Ovary (tissue), 10 donors: ENCODE measurements at places on chromosomes 4 and X. TPM values are rescaled to one million over a fixed set of nuclear protein-coding genes. Genes with fewer than 3 reads are reported as not detected.
A peak's percentile ranks its signal among the peaks of the same experiment; 100 is the strongest.

SYP gene
- 1.2 TPM for total RNA-seq

HTR2C gene
- not detected for total RNA-seq

EPHA5 gene
- 5.6 TPM for total RNA-seq

SPANXD gene
- total RNA-seq: not detected

PLAC8 gene
- 1.9 TPM for total RNA-seq

NOA1 gene
- 19.2 TPM for total RNA-seq

SH3D19 gene
- 75.2 TPM for total RNA-seq

KCND1 gene
- total RNA-seq: 0.83 TPM

SLIT2 gene
- total RNA-seq: 17.6 TPM

IRS4 gene
- 8.8 TPM for total RNA-seq

PCDH19 gene
- total RNA-seq: 4.4 TPM

GAGE10 gene
- not detected for total RNA-seq

- DNase-seq: no peak
These were observed 55.6 kb upstream of the STS start for GRCh38 chrX:7091923-7092322.

DNA sequence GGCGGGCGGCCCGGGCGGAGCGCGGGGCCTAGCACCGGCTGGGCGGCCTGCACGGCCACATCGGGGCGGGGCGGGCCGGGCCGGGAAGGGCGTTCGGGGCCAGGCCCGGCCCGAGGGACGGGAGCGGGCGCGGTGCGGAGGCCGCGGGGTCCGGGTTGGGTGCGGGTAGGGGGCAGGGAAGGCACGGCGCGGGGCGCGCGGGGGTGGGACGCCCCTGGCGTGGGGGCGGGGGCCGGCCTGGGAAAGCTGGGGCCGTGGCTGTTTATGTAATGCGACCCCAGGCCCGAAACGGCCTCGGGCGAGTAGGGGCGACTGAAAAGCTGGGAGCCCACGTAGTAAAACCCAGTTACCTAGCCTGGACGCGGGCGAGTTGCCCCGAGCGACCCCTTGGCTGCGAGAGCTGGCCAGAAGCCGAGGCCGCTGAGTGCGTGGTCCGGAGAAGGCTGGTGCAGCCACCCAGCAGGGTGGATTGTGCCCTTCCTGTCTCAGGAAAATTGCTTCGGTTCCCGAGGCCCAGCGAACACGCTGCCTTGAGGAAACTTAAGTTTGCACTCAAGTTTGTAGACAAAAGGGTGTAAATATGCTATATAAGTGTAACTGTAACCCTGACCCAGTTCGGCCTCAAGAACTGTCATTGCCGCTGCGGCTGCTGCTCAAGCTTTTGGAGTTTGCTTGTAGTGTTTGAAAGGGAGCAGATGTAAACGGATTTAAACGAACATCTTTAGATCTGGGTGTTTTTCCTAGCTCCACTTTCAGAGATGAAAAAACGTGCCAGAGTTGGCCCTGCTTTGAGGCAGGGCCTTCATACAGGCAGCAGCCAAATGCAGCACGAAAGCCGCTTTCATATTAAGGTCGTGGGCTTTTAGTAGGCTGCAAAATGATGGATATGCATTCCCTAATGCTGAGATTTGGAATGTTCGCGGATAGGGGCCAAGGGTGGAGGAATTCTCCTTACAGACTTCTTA, 674 bp downstream of the SEC24B start:
- DNase-seq: peak; percentile 40

GRCh38 chr4:143482840-143483239, 30.7 kb upstream of the SMARCA5 start:
- DNase-seq: no peak

- DNase-seq: no peak
These were observed 712.4 kb upstream of the LCORL start for GRCh38 chr4:18733961-18734360.

- no peak for DNase-seq
These were observed 4.2 kb downstream of the TACC3 start for GRCh38 chr4:1725521-1725920.

DNA sequence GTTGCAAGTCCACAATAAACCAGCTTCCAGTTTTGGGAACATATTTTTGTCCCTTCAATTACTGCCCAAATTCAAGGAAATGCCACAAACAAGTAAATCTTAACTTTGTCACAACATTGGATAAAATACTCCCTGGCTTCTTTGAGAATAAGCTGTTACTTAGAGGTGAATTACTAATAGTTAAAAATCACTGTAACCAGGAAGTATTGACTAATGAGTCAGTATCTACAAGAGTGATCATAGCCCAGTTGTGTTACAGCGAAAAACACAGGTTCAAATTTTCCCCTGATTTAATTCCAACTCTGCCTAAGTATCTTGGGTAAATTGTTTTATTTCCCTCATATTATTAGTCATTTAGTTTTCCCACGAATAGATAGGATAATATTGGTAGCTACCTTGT, 291.2 kb upstream of the PPARGC1A start:
- no peak for DNase-seq

DNA sequence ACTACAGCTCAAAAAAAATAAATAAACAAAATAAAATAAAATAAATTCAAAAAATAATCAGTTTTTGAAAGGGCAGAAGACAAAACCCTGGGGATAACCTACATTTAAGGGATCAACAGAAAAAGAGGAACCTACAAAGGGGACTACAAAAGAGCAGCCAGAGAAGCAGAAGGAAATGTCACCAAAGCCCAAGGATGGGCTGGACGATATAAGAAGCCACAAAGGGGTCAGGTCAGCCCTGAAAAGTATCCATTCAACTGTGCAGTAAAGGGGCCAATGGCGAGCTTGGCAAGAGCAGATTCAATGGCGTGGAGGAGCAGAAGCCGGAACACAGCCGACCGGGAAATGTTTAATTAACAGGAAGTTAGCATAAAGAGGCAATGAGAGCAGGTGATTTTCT, 16.9 kb downstream of the ACOT9 start:
- DNase-seq: no peak

DNA sequence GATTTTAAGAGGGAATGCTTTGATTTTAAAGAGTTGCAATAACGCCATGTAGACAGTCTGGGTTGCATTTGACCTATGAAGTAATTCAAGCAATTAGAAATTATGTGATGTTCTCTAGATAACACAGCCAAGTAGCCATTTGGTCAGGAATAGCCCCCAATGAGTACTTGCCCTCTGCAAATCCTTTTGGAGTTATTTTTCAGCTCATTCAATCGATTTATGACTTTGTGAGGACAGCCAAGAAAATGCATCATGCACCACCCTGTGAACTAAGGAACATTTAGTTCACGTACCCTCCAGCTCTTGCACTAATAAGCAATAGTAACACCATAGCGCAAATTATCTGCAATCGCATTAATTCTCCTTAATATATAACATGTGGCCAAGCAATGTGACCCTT, 552.6 kb upstream of the INTU start:
- DNase-seq: no peak

GRCh38 chr4:48944756-48945241, 38.2 kb upstream of the OCIAD2 start:
- DNase-seq: no peak

GRCh38 chr4:158722291-158722916, 792 bp downstream of the PPID start:
- no peak for DNase-seq

GRCh38 chr4:106594291-106594952, 225.8 kb upstream of the GIMD1 start:
- no peak for DNase-seq

DNA sequence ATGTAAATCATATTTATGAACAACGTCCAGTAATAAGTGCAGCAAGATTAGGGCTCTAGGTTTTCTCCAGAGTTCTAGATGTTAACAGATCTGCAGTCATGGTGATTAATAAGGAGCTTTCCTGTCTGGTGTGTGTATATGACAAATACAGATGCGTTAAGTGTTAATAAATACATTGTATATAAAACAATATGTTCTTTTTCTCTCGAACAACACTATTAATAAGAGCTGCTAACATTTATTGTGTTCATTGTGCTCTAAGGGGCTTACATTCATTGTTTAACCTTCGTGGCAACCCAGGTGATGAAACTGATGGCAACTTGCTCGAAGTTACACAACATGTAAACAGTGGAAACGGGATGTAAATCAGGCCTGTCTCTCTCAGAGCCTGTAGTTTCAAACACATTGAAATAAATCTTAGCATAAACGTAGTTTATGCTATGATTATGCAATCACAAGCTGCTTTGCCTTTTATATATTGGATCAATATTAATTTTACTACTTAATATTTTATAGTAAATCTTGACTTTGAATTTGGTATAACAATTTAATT, 547 bp upstream of the CLGN start:
- DNase-seq: no peak

GRCh38 chr4:1833307-1834046, 22.5 kb downstream of the LETM1 start:
- DNase-seq: no peak

DNA sequence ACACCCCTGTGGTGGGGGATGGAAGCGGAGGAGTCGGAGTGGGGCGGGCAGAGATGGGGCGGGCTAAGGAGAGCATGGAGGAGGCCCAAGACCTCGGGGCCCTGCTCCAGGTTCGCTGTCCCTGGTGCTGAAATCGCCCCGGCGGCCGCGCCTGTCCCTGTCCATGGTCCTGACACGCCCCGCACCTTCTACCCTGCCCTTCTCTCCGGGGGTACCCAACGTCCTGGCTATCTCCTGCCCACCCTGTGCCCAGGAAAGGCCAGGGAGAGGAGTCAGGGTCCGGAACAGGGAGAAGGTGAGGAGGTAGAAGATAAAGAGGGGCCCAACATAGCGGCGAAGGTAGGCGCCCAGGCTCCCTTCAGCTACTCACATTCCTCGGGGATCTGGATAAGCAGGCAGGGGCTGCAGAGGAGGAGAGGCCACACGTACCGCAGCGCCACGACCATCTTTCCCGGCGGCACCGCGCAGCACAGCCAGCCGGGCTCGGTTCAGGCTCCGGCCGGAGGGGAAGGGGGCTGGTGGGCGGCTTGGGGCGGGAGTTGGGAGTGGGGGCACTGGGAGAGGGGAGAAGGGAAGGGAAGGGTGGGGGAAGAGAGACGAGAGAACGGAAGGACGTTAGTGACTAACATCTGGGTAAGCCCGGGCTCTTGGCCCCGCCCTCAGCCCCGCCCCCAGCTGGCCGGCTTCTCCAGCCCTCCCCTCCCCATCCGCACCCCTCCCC, 10.4 kb downstream of the L1CAM start:
- DNase-seq: peak; percentile 77

DNA sequence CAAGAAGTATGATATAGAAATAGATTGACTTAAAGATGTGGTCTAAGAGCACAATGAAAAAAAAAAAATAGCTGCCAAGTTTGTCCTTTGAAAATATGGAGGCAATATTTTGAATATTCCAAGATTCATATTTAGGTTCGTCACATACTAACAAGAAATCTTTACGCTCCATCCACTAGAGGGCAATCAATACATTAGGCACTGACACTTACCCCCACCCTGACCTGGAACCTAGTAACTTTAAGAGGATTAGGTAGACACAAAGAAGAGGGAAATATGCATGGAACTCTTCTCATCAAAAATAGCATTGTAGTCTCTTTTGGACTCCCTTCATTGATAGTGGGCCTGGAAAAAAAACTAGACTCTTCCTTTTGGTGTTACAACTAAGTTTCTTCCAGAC, 1108.1 kb downstream of the PCDH19 start:
- DNase-seq: no peak

DNA sequence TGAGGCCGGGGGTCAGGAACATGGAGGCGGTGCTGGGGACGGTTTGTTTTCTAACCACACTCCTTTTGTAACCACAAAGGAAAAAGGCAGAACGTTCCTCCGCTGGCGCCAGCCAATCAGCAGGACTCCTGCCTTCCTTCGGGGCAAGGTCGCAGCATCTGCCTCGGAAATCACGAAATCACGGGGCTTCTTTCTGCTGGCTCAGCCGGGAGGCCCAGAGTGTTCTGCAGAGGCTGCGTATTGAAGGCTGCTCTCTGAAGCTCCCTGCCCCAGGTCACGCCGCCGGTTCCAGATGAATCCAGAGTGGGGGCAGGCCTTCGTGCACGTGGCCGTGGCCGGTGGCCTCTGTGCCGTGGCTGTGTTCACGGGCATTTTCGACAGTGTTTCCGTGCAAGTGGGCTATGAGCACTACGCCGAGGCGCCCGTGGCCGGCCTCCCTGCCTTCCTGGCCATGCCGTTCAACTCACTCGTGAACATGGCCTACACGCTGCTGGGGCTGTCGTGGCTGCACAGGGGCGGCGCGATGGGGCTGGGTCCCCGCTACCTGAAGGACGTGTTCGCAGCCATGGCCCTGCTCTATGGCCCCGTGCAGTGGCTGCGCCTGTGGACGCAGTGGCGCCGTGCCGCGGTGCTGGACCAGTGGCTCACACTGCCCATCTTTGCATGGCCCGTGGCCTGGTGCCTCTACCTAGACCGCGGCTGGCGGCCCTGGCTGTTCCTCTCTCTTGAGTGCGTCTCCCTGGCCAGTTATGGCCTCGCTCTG, 9.4 kb downstream of the TMEM187 start:
- peak; percentile 71 for DNase-seq

DNA sequence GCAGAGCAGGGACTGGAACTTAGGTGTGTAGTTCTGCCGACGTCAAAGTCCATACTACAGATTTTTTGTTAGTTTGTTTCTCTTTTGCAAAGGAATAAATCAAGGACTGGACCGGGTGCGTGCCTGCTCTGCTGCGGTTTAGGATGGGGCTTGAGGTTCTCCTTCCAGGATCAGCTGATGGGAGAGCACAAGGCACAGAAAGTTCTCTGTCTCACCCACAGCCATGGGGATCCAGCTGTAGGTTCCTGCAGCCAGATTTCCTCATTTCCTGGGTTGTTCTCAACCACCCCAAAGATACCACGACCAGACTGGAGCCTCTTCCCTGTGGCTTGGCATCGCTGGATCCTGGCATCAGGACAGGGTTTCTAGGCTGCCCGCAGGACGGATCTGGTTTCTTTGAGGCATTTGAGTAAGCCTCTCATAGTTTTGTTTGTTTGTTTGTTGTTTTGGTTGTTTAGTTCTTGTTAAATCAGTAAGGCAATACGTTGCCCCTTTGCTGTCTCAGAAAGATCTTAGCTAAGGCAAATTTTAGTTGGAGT, 789 bp upstream of the SRPX start:
- no peak for DNase-seq

GRCh38 chr4:154836030-154836429, 55.0 kb downstream of the RBM46 start:
- no peak for DNase-seq
